NCI-H460 (cell line): ENCODE measurements at places on chromosomes 16 and 17. TPM values are rescaled to one million over a fixed set of nuclear protein-coding genes. Genes with fewer than 3 reads are reported as not detected.

DNA sequence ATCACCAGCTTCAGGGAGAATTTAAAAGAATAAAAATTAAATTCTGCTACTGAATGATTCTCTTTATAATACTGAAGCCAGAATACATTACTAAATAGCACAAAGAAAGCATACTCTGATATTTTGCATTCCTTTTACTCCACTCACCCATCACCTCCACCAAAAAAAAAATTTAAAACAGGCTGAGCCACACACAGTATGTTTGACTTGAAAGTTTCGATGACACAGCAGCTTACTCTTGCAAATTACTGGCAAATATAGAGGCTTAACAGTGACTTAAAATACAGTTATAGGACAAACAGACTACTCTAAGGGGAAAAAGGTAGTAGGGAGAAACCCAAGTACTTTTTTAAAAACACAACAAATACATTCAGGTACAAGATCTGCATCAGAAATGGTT lies 39.2 kb downstream of the GPATCH8 start:
- no peak for DNase-seq

DNA sequence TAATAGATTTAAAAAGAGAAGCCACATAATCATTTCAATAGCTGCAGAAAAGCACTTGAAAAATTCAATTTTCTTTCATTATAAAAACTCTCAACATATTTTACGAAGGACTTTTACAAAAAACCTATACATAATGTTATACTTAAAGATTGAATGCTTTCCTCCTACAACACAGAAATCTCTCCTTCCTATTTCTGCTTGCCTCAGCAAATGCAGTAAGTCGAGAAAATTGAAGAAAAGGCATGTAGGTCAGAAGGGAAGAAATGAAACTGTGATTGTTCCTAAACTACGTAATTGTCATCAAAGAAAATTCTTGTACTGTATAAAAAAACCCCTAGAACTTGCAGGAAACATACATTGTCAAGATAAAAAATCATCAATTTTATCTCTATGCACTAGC lies 267.1 kb downstream of the BCAS3 start:
- no peak for DNase-seq

- DNase-seq = no peak
Measured at GRCh38 chr17:19973156-19973555, 4.5 kb downstream of the AKAP10 start.

DNA sequence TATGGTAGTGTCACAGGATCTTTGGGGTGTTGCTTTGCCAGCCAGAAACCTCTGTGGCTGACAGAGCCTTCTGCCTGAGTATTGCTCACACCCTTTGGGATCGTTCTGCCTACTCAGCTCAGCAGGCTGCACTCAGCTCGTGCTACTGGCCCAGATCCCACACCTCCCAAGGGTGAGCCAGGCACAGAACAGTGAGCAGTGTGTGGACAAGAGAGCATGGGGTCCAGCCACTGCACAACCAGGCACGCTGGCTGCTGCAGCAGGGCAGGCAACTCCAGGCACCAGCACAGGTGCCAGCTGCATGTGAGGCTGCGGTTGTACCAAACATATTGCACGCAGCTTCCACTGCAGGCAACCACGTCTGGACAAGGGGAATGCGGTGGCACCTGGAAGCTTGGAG lies 84.9 kb downstream of the CYB561 start:
- no peak for DNase-seq

PEMT gene
- 84.7 and 120 TPM in 2 replicates for total RNA-seq

HEATR9 gene
- not detected in 2 replicates for total RNA-seq

SOX8 gene
- total RNA-seq = 0.97 and 1.5 TPM in 2 replicates
